Tongue (tissue), 3 donors: ENCODE measurements at places on chromosomes 1 and 21. TPM values are rescaled to one million over a fixed set of nuclear protein-coding genes. Genes with fewer than 3 reads are reported as not detected.

SEMA4A gene
- 5.5 TPM for total RNA-seq

PCNX2 gene
- 15.8 TPM for total RNA-seq

CLCA4 gene
- total RNA-seq, result 1.7 TPM

CFHR1 gene
- total RNA-seq, result not detected

LRRC40 gene
- 26.0 TPM for total RNA-seq

AMPD1 gene
- total RNA-seq, result 31.1 TPM

PLA2G2D gene
- not detected for total RNA-seq

FASLG gene
- total RNA-seq, result 0.31 TPM

CD53 gene
- total RNA-seq, result 7.2 TPM

ATP1A4 gene
- total RNA-seq, result 0.62 TPM

MROH9 gene
- not detected for total RNA-seq

USH2A gene
- 0.10 TPM for total RNA-seq

SELL gene
- 4.3 TPM for total RNA-seq

NAXE gene
- 35.1 TPM for total RNA-seq

GRCh38 chr1:79554688-79555087, 548.2 kb upstream of the ADGRL4 start:
- no peak for DNase-seq

DNA sequence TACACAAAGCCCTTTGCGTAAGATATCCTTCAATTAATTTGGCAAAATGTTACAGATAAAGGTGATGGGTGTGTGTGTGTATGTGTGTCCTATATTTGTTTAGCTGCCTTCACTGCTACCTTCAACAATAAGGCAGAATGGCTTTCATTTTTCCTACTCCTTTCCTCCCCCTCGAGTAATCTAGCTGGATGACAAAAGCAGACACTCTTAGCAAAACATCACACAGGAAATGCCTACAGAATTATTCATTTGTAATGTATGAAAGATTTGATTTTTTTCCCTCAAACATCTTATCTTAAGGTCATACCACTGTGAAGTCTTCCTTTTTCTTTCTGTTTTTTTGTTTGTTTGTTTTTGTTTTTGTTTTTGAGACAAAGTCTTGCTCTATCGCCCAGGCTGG, 10.6 kb downstream of the PTPN22 start:
- no peak for DNase-seq

GRCh38 chr1:17673329-17674072, 81.6 kb upstream of the ACTL8 start:
- DNase-seq, result peak; percentile 80

- peak; percentile 59 for DNase-seq
Observed at GRCh38 chr1:87329526-87330056, 911 bp downstream of the LMO4 start.

GRCh38 chr1:205616563-205617293, 15.1 kb downstream of the ELK4 start:
- DNase-seq, result no peak

- DNase-seq, result no peak
Observed at GRCh38 chr1:194194724-194195123, 1008.3 kb upstream of the B3GALT2 start.

DNA sequence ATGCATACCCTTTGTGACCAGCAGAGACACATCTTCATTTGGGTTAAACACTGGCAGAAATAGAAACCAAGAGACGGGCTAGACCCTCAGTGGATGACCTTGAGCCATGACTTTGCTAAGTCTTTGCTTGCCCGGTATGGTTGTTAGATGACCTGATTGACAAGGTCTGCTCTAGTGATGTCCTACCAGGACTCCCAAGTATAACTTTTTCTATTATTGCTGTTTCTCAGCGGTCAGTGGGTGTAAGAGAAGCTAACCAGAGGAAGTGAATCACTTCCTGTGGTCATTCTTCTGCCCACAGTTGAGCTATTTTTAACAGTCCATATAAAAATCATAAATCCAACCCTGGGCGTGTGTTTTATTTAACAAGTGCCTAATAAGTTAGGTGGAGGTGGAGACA, 126.2 kb upstream of the ETS2 start:
- DNase-seq, result no peak

DNA sequence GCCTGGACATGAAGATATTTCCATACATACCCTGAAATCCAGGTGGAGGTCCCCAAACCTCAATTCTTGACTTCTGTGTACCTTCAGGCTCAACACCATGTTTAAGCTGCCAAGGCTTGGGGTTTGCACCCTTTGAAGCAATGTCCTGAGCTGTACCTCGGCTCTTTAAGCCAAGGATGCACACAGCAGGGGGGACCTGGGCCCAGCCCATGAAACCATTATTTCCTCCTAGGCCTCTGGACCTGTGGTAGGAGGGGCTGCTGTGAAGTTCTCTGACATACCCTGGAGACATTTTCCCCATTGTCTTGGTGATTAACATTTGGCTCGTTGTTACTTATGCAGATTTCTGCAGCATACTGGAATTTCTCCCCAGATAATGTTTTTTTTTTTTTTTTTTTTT, 184.3 kb upstream of the RGS18 start:
- no peak for DNase-seq

DNA sequence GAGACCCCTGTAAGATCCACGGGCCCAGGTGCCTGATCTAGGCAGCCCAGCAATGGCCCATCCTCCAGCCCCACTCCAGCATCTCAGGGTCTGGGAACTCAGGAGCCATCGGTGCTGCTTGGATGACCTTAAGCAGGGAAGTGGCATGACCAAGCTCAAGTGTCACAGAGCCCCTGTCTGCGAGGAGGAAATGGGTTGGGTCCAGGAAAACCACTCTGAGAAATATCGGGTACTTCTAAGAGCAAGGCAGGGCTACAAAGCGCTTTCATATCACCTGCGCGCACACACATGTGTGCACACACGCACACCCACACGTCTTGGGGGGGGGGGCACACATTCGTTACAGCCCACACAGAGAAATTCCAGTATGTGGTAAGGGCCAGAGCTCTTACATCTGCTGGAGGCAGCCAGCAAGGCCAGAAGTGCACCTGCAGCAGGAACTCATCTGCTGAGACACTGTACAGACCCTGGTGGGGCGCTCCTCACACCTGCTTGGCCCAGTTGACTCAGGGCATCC, 32.6 kb upstream of the SPOCD1 start:
- DNase-seq, result no peak

GRCh38 chr1:110718452-110718851, 43.7 kb upstream of the KCNA3 start:
- no peak for DNase-seq

GRCh38 chr1:193014400-193014799, 44.8 kb downstream of the UCHL5 start:
- DNase-seq, result no peak

GRCh38 chr1:184483101-184483683, 96.4 kb downstream of the C1orf21 start:
- peak; percentile 41 for DNase-seq

DNA sequence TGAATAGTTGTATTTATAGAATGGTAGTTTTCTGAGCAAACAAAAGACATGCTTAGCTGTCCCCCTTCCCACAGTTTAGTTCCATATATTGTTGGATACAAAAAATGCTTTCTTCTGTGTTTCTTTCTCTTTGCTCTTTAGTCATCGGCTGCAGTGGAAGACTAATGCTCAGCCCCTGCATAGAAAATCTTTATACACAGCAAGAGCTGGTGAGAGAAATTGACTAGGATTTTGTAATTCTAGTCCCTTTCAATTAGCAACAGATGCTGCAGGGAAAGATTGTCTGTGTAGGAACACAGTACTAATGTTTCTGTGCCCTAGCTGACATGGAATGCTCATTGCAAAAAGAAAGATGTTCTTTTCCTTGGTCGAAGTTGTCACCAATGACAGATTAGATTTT, 200.9 kb downstream of the RPS6KC1 start:
- peak; percentile 26 for DNase-seq

DNA sequence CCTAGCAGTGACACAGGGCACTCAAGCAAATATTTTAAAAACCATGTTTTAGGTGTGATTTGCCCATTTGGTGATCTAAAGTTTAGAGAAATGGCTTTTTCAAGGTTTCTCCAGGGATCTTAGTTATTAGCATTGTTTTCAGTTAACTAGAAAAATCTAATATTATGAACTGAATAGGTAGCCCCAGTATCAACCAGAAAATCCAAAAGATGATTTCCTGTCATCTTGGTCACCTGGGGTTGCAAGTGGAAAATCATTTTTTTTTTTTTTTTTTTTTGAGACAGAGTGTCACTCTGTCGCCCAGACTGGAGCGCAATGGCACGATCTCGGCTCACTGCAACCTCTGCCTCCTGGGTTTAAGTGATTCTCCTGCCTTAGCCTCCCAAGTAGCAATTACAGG, 106.6 kb upstream of the FMN2 start:
- no peak for DNase-seq

DNA sequence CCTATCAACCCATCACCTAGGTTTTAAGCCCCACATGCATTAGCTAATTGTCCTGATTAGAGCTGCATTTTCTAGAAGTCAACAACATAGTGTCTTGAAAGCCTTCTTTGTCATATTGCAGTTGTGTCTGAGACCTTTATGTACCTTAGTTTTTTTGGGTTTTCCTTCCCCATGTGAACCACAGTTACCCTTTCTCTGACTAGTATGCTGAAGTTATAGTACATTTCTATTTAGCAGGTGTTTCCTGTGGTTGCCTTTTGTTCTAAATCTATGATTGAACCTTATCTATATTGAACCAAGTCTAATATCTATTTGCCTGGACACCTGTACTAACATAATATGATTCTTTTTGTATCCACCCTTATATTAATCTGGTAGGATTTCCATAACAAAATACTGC, 135.6 kb downstream of the ST6GALNAC3 start:
- no peak for DNase-seq

GRCh38 chr1:165903672-165904071, 76.3 kb downstream of the UCK2 start:
- DNase-seq, result peak; percentile 32

DNA sequence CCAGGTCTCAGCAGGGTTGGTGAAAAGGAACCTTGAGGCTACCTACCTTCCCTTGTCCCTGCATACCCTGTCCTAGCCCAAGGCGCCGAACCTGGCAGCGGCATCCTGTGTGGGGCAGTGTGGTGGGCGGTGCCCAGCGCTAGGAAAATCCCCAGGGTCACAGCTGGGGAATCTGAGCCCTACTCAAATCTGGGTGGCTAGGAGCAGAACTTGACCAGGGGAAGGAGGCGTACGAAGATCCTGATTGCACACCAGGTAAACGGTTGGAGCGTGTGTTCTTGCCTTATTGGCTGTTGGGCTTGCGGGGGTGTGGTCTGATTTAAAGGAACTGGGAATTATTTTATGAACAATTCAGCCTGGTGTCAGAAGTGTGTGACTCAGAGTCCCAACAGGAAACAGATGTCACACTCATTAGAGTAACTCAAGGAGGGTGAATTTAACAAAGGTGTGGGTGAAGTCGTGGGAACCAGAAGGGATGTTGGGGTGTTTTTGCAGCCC, 118.6 kb downstream of the LRIG2 start:
- DNase-seq, result no peak

- DNase-seq, result no peak
Observed at GRCh38 chr1:22412932-22413727, 38.5 kb upstream of the ZBTB40 start.

DNA sequence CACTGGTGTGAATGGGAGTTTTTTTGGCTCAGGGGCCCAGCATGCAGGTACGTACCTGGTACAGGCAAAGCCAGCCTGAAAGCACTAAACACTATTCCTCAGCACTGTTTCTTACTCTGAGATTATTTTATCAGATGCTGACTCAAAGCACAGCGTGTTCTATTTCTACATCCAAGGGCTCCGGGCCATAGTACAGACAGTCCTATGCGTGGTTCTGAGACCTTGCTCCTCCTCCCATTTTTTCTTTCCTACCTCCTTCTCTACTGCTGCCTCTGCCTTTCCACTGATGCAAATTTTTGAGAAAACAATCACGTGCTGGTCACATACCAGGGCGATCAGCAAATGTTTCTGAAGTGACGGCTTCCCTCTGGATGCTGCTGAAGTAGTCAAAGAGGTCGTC, 36.3 kb downstream of the PDPN start:
- DNase-seq, result peak; percentile 22

GRCh38 chr1:230750986-230751625, 3.9 kb downstream of the CAPN9 start:
- DNase-seq, result no peak

- no peak for DNase-seq
Observed at GRCh38 chr21:31348188-31348587, 4.1 kb upstream of the TIAM1 start.

- no peak for DNase-seq
Observed at GRCh38 chr1:200033511-200034261, 6.2 kb downstream of the NR5A2 start.

- DNase-seq, result no peak
Observed at GRCh38 chr1:230141797-230142607, 75.0 kb downstream of the GALNT2 start.

GRCh38 chr1:184181044-184181443, 129.5 kb downstream of the TSEN15 start:
- peak; percentile 38 for DNase-seq

DNA sequence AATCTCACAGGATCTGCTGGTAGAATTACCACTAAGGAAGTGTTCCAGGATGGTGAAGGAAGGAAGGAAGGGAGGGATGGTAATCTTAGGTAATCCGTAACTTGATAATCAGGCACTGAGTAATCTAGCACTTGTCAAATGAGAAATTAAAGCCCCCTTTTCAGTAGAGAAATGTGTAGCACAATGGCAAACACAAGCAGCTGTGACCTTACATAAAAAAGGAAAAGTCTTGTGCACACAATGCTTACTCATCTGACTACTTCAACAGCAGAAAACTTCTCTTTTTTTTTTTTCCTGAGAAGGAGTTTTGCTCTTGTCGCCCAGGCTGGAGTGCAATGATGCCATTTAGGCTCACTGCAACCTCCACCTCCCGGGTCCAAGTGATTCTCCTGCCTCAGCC, 6.1 kb downstream of the NUP210L start:
- no peak for DNase-seq

GRCh38 chr1:65459397-65459768, 38.9 kb downstream of the LEPR start:
- DNase-seq, result no peak

GRCh38 chr1:220149742-220150141, 55.8 kb downstream of the IARS2 start:
- no peak for DNase-seq

GRCh38 chr1:71498542-71498941, 417.7 kb upstream of the ZRANB2 start:
- no peak for DNase-seq
